COLO829 (cell line): ENCODE measurements at places on chromosomes 7 and 10.

GRCh38 chr7:106216923-106217542 is 67.8 kb downstream of the NAMPT start:
- DNase-seq = no peak

DNA sequence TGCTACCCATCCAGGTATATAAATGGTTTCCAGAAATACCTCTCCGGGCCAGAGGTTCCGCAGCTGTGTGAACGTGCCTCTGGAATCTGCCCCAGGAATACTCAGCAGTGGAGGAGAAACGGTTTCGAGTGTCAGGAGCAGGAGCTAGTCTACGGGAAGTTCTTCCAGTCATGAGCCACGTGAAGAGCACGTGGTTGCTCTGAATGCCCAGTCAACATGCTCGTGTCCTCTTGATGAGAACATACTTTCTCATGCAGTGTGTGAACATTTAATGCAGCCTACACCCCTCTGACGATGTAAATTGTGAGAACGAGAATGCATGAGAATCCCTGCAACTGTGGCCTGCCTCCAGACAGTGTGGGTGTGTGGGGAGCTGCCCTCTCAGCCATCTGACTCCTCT is 277.0 kb upstream of the SHH start:
- no peak for DNase-seq

- no peak for DNase-seq
These were observed 40.3 kb downstream of the NRCAM start for GRCh38 chr7:108415821-108416536.

DNA sequence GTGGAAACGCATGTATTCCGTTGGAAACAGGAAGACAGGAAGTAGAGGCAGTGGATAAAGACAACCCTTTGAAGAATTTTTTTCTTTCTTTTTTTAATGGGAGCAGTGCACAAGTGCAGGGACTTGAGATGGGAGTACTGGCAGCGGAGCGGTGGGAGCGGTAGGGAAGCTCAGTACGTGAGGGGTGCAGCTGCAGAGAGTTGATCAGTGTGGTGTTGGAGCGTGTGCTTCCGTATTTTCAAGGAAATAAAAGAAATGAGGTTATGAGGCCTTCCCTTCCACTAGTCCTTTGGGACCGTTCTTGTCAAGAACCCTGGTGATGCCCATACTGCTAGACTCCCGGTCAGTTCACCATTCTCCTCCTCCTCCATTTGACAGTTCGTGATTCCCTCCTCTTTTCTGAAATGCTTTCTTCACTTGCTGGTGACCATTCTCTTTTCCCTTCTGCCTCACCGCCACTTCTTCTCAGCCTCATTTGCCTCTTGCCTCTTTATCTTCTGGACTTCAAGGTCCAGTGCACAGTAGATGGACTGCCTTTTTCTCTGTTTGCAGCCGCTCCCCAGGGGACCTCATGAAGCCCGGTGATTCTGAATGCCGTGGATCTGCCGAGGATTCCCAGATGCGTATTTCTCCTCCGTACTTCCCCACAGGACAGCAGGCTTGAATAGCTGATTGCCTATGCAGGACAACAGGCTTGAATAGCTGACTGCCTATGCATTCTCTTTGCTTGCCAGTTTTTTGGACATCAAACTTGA is 39.1 kb upstream of the TMEM236 start:
- DNase-seq = no peak

- DNase-seq = no peak
These were observed 53.5 kb downstream of the GLI3 start for GRCh38 chr7:42183547-42183946.

DNA sequence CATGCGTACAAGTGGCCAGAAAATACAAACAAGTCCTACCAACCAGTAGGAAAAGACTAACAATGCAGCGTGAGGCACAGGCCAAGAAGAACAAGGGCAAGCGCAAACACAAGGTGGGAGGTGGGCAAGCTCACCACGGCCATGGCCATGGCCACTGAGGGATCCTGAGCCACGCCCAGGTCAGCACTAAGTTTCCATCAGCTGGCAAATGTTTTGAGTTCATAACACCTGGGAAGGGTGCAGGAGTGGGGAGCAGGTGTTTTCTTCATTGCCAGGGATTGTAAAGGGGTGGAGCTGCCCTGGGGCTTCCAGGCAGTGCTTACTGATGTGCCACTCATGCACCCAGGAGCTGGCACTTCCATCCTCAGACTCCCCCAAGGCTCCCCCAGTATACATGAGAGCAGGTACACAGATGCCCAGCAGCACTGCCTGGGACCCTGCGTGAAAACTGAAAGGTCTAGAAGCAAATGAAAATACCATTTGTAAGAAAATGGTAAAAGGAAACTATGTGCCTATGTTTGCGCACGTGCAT is 139.2 kb upstream of the RET start:
- DNase-seq = no peak

GRCh38 chr7:111232249-111233084 is 141.5 kb downstream of the LRRN3 start:
- no peak for DNase-seq

DNA sequence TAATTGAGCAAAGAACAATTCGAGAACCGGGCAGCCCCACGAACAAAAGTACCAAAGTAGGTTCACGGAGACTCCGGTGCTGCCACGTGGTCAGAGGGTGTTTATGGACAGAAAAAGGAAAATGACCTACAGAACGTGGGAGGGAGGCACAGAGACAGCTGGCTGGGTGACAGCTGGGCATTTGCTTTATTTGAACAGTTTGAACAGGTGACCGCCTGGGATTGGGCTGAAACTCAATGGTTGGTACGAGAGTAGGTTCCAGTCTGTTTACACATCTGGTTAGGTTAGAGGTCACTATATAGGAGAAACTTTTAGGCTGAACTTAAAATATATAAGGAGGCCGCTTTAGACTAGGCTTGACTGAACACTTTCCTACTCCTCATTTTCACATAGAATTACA is 50.6 kb upstream of the CELF2 start:
- DNase-seq = no peak

GRCh38 chr10:97353945-97354344 is 19.4 kb upstream of the FRAT2 start:
- no peak for DNase-seq

GRCh38 chr7:70785427-70785826 is 346.5 kb upstream of the GALNT17 start:
- DNase-seq = no peak

- DNase-seq = no peak
These were observed 73.7 kb upstream of the BAIAP2L1 start for GRCh38 chr7:98474558-98474957.

- DNase-seq = no peak
These were observed 917.0 kb downstream of the CNTNAP2 start for GRCh38 chr7:147033641-147034040.

DNA sequence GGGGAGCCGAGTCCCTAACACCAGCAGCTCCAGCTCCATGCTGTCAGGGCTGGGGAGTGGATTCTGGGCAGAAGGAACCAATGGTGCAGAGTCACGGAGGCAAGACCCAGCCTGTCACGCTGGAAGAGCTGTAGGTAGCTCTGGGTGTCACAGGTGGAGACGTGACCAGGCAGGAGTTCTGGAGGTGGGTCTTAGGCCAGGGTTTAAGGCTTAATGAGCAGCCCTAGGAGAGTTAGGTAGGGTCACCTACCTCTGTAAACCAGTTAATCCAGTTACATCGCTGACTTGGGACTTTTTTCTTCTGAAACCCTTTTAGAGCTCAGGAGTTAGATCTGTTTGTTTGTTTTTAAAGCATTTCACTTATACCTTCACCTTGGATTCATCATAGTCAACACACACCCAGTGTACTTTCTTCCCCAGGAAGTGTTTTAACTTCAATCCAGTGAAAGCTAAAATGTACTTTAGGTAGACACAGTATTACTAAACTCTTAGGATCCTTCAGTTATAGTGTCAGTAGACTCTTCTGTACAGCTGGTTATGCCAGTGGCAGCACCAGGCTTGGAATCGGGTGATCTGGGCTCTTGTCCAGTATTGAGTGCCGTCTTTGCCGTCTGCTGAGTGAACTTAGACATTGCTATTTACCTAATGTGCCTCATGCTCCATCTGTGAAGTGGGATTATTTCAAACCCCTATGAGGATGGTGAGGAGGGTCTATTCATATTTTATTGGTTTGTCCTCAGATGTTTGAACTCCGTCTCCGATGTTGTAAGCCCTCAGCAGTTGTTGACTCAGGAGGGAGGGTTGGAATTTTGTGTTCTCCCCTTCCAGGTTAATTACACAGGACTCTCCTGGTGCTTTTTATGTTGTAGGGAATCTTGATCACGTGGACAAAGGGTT is 31.0 kb downstream of the TACR2 start:
- no peak for DNase-seq

GRCh38 chr10:108523016-108523800 is 1358.7 kb upstream of the SORCS1 start:
- DNase-seq = no peak

DNA sequence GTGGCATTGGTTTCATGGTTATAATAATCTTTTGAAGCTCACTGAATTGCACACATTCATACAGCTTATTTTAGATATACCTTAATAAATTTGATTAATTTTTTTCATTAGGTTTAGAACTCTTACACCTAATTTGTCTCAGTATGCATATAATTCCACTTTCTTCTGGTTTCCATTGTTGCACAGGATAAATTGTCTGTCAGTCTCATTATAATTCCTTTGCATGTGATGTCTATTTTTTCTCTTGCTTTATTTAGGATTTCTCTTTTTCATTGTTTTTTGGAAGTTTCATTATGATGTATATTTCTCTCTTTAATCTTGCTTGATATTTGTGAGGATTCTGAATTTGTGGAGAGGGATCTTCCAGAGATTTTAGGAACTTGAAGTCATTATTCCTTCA is 84.7 kb downstream of the ARL5B start:
- DNase-seq = no peak

DNA sequence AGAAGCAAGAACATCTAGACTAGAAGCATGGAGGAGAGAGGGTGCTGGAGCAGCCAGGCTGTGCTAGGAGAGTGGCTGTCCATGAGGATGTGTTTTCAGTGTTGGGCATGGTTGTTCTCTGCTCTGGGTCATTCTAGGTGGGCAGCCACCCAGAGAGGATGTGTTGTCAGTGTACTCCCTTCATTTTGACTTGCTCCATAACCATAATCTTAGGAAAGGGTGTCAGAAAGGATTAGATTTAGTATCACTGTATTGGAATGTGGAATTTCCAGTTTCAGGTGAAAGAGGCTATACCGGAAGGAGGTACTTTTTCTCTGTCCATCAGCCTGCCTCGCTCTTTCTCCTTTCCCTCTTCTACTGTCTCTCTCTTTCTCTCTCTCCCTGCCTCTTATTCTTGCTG is 474.5 kb upstream of the PODXL start:
- DNase-seq = no peak

- no peak for DNase-seq
These were observed 205.2 kb downstream of the NSUN6 start for GRCh38 chr10:18446205-18446604.

- no peak for DNase-seq
These were observed 1175.3 kb upstream of the LRRN3 start for GRCh38 chr7:109915670-109916069.

- no peak for DNase-seq
These were observed 613 bp downstream of the MAPK8 start for GRCh38 chr10:48306870-48307710.

DNA sequence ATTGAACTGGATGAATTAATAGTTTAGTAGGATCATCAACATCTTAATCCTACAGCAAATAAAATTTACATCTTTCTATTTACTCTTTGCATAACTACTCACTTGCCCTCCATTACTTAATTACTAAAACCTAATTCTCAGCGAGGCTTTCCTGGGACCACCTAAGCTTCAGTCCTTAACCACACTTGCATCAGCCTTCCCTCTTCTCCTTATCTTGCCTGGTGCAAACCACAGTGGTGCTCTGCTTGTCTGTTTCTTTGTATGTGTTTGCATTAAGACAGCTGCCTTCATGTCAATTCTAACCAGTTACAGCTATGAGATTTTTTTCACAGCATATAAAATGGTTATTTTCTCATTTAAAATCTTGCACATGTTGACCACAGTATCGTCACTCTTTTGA is 72.6 kb upstream of the ZNF92 start:
- DNase-seq = no peak

- no peak for DNase-seq
These were observed 636.2 kb upstream of the LRRN3 start for GRCh38 chr7:110454713-110455112.

DNA sequence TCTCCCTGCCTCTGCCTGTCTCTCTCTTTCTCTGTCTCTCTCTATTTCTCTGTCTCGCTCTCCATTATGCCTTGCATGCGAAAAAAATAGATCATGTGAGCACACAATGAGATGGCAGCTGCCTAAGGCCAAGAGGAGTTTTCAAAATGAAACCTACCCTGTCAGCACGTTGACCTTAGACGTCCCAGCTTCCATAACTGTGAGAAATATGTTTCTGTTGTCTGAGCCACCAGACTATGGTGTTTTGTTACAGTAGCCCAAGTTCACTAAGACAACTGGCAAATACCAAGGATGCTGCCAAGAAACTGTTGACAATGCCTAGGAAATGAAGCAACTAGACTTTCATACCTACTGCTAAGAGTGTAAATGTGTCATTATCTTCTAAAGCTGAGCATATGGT is 70.6 kb upstream of the PLXDC2 start:
- no peak for DNase-seq

- DNase-seq = no peak
These were observed 26.6 kb upstream of the ATRNL1 start for GRCh38 chr10:115066528-115066927.

GRCh38 chr10:76091926-76092325 is 660.5 kb downstream of the LRMDA start:
- DNase-seq = no peak

GRCh38 chr7:30472784-30473775 is 5.5 kb downstream of the NOD1 start:
- no peak for DNase-seq

DNA sequence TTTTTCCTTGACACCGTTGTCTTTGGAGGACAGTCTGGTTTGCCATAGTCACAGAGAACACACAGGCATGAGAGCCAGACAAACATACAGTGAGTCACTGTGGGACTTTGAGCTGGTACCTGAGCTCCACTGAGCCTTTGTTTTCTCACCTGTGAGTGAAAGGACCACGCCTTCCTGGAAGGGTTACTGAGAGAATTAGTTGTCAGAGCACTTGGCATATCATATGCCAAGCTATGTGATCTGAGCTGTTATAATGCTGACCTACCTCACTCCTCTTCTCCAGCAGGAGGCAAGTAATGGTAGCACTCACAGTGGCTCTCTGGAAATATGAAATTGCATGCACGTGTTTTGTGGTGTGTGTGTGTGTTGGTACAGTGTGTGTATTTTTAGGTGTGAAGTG is 59.7 kb downstream of the CXCL12 start:
- no peak for DNase-seq

- DNase-seq = no peak
These were observed 13.4 kb upstream of the CXCL12 start for GRCh38 chr10:44398271-44398670.

- DNase-seq = no peak
These were observed 70.0 kb downstream of the AMPH start for GRCh38 chr7:38561166-38561565.

GRCh38 chr7:43104874-43105520 is 7.5 kb upstream of the HECW1 start:
- no peak for DNase-seq

DNA sequence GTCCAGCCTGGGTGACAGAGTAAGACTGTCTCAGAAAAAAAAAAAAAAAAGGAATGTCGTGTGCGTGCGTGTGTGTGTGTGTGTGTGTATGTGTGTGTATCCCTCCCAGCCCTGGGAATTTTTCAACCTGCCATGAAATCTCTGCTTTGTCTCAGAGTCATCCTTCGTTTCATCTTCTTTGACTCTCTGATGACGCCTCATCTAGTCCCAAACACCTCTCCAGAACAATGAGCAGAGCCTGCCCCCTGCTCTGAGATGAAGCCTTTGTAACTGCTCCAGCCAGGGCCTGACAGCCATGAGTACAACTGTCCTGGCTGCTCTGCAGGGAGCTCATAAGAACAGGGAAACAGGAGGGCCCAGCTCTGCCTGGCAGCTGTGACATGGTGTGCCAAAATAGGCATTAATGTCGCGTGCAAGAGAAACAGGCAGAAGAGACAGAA is 149.5 kb downstream of the FAM107B start:
- no peak for DNase-seq
